ENCODE measurements at places on chromosomes 11 and 22.
A peak's percentile ranks its signal among the peaks of the same experiment; 100 is the strongest.

GRCh38 chr11:1943977-1944376 is 3.2 kb upstream of the MRPL23 start:
- H3K4me3 ChIP-seq = no peak overlapping the region
- H3K36me3 ChIP-seq = no peaks in the 10 kb centered on the region
- peak; percentile 17 for DNase-seq
- H3K27me3 ChIP-seq = no peaks in the 10 kb centered on the region
- H3K4me1 ChIP-seq = no peaks in the 10 kb centered on the region

DNA sequence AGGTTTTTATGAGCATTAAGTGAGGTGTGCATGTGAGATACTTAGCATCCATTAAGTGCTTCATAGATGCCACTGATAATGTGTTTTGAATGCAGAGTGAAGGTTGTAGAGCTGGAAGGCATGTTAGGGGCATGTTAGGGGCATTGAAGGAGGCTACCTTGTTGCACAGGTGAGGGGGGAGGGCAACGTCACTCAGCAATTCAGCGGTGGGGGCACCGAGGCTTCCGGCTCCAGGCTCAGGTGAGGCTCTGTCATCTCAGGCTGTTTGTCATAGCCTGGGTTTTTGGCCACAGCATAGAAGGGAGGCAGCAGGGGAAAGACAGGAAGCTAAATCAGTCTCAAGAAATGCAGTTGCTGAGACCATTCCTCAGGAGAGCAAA is 299.0 kb downstream of the NTM start:
- H3K27ac ChIP-seq = no peak overlapping the region
- DNase-seq = no peak
- no peaks in the 10 kb centered on the region for H3K4me1 ChIP-seq
- H3K27me3 ChIP-seq = no peaks in the 10 kb centered on the region
- H3K4me3 ChIP-seq = no peak overlapping the region
- H3K36me3 ChIP-seq = no peaks in the 10 kb centered on the region

DNA sequence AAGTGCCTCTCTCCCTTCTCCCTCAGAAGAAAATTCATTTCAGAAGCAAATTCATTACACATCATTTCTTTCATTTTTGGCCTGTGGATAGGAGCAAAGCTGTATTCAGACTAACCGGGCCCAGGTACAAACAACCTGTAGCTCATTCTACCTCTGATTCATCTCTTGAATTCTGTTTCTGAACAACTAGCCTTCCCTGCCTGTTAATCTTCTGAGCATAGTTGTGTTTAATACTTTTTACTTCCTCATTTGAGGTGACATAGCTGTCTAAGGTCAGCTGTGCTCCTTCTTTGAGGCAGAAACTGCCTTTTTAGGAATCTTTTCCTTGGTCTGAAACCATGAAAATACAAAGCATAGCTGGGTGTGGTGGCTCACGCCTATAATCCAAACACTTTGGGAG is 12.6 kb upstream of the IL18BP start:
- H3K27ac ChIP-seq = no peak overlapping the region
- no peaks in the 10 kb centered on the region for H3K4me1 ChIP-seq
- DNase-seq = no peak
- H3K27me3 ChIP-seq = no peaks in the 10 kb centered on the region
- no peak overlapping the region for H3K4me3 ChIP-seq

DNA sequence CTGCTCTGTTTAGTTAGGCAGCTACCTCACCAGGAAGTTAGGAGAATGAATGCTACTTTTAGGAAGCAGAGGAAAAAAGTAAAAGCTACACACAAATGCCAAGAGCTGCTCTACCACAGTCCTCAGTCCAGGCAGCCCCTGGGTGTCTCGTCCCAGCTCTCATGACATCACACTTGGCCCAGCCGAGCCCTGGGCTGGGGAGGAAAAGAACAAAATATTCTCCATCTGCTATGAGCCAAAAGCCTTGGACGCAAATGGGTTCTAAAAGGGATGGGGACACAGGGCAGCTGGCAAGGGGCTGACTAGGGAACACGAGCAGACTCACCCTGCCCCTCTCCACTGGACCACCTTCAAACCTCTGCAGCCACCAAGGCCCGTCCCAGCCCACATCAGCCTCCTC is 26.1 kb downstream of the TMEM184B start:
- no peaks in the 10 kb centered on the region for H3K36me3 ChIP-seq
- H3K4me1 ChIP-seq = peaks cover 10% of the 10 kb centered on the region
- no peak overlapping the region for H3K4me3 ChIP-seq
- DNase-seq = no peak
- no peak overlapping the region for H3K27ac ChIP-seq

DNA sequence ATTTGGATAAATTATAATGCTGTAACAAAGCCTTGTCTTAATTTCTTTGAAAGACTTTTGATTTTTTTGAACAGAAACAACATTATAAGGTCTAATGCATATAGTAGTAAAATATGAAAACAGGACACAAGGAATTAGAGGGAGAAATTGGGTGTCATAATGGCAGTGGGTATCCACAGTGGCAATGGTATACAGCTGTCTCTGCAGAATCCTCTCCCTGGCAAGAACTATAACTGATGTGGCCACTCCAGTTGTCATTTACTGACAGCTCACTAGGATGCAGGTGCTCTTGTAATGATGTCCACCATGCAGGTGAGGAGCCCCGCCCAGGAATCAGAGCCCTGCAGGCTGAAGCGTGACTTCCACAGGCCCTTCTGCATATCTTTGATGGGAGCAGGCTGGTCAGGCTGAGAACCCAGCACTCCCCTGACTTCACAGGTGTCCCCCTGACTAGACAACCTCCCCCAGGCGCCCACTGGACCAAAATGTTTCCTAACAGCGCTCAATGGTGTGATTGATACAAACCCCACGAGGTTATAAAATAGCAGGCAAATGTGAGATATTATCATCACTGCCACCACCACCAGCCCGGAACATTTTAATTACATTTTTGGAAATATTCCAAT is 32.8 kb upstream of the SERPIND1 start:
- no peaks in the 10 kb centered on the region for H3K4me1 ChIP-seq
- no peak overlapping the region for H3K4me3 ChIP-seq
- no peaks in the 10 kb centered on the region for H3K27me3 ChIP-seq
- no peak for DNase-seq
- H3K36me3 ChIP-seq = peaks cover 11% of the 10 kb centered on the region

DNA sequence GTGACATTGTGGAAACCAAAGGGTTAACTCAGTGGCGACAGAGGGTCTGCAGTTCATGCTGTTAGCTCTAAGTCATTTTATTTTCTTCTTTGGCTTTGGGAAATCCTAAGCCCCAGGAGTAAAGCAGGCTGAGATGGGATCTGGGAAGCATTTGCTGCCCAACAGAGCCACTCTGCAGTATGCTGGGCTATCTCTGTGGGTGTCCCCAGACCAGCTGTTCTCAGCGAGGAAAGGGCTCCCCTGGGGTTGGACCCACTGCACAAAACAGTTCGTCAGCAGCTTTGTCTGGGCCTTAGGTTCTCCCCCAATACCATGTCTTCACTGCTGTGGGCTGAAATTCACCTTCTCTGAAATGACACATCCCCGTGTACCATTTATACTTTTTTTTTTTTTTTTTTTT is 34.0 kb downstream of the KREMEN1 start:
- no peak overlapping the region for H3K27ac ChIP-seq
- peaks cover 32% of the 10 kb centered on the region for H3K4me1 ChIP-seq
- H3K4me3 ChIP-seq = no peak overlapping the region
- peak; percentile 22 for DNase-seq

DNA sequence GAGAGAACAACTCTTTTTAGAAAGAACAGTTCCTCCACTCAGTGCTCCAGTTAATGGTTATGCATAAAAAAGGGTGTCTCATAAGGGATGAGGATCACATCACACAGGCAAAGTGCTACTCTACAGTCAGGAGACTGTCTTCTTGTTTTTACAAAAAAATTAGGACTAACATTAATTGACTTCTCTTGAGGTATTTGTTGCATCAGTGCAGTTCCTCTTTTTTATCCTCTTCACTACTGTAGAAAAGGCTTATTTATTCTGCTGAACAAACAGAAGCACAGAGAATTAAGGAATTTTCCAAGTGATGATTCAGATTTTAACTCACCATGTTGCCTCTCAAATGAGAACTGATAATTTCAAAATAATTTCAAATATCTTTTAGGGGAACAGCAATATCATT is 1.9 kb downstream of the MMP8 start:
- H3K36me3 ChIP-seq = no peaks in the 10 kb centered on the region
- no peak overlapping the region for H3K27ac ChIP-seq
- DNase-seq = no peak
- H3K4me1 ChIP-seq = no peaks in the 10 kb centered on the region
- no peak overlapping the region for H3K4me3 ChIP-seq

DNA sequence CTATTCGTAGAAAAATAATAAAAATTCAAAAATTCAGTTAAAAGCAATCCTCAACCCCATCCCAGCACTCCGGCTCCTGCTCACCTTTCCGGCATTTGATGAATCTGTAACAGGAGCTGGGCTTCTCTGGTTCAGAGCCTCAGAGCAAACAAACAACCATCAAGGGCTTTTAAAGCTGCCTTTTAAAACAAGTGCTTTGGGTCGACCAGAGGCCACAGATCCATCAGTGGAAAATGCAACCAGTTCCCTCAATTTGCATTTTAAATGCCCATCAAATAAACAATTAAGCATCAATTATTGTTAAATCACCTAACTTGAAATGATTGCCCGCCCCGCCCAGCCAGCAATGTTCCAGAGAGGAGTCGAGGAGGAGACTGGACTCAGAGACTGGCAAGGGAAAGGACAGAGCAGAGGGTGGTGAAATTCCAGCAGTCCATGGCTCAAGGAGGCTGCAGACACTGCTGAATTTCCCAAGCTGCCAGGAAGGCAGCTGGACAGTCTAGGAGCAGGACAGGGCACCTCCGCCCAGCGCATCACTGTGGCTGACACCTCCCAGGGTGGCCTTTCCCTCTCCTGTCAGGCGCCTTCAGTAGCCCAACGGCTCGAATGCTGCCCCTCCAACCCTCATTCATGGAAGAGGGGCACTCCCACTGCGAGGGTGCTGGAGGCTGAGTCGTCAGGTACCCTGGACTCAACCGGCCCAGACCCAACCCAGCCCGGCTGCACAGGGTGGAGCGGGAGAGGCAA is 7.5 kb downstream of the FXYD6 start:
- no peaks in the 10 kb centered on the region for H3K36me3 ChIP-seq
- H3K4me1 ChIP-seq = no peaks in the 10 kb centered on the region
- H3K27me3 ChIP-seq = no peaks in the 10 kb centered on the region
- no peak overlapping the region for H3K4me3 ChIP-seq
- no peak overlapping the region for H3K27ac ChIP-seq

GRCh38 chr22:44609400-44609988 is 92.5 kb upstream of the PRR5 start:
- no peaks in the 10 kb centered on the region for H3K36me3 ChIP-seq
- no peak for DNase-seq
- H3K27me3 ChIP-seq = no peaks in the 10 kb centered on the region
- H3K27ac ChIP-seq = no peak overlapping the region
- no peaks in the 10 kb centered on the region for H3K4me1 ChIP-seq

DNA sequence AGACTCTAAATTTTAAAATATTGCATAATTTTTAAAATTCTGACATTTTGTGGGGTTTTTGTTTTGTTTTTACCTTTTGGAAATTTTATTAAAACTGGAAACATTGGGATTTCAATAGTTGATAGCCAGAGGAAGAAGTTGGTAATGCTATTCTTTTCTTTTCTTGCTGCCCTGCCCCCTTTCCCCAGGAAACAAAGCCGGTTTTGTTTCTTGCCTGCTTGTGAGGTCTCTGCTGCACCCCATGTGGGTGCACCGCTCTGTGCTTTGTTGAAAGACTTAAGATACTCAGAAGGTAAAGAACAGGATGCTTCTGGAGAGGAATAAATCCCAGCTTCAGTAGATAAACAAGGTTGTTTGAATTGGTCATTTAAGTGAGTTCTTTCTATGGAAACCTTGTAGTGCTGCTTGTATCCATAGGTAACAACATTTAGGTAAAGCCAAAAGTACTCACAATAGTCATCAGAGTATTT is 87.5 kb downstream of the YAP1 start:
- peak overlapping the region; percentile 29 for H3K27ac ChIP-seq
- H3K4me3 ChIP-seq = no peak overlapping the region
- peaks cover 20% of the 10 kb centered on the region for H3K4me1 ChIP-seq
- H3K27me3 ChIP-seq = no peaks in the 10 kb centered on the region
- H3K36me3 ChIP-seq = peaks cover 5% of the 10 kb centered on the region

All from A673 (cell line).